Stimulated activated CD4-positive, alpha-beta T cell treated with anti-CD3 and anti-CD28 coated beads, Interleukin-12 subunit alpha, Interleukin-12 subunit beta, amount 100 ng/mL, for 48 hours (primary cell): ENCODE measurements at places on chromosomes 1 and 21.

GRCh38 chr1:247293047-247293446, 37.2 kb downstream of the VN1R5 start:
- no peak for DNase-seq

DNA sequence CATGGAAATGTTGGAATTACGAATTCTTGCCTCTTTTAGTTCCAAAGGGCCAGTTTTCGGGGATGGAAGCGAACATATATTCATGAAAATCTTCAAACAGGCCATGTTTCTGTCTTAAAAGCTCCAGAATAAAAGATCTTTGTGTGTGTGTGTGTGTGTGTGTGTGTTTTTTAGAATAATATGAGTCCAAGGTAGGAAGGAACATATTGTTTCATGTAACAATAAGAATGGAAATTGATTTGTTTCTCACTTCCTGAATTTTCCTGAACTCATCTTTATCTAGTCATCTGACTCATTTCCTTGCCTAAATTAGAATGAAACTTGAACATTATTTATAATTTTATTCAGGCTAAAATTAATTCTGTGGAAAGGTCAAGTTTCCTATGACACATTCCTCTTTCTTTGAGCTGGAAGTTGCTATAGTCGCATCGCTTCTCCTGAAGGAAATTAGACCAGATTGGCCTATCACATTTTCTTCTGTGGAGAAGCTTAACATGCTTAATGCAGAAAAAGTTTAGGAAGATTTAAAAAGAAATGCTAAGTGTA, 805.1 kb upstream of the ADAMTS5 start:
- no peak for DNase-seq

- no peak for DNase-seq
Measured at GRCh38 chr1:14907416-14907815, 246.1 kb upstream of the TMEM51 start.

GRCh38 chr1:56797065-56797685, 22.0 kb downstream of the FYB2 start:
- no peak for DNase-seq

- no peak for DNase-seq
Measured at GRCh38 chr1:5286244-5286643, 631.8 kb downstream of the AJAP1 start.

DNA sequence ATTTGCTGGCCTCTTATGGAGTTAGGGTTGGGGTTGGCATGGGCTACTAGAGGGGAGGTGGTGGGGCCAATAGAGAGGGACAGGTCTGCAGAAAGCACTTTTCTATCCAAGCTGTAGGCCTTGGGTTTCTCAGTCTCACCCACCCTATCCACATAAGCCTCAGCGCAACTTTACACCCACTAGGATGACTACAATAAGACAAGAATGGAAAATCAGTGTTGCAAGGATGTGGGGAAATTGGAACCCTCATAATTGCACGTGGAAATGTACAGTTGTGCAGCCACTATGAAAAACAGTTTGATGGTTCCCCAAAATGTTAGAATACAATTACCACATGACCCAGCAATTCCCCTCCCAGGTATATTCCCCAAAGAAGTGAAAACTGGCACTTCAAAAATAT, 14.0 kb upstream of the GSTM4 start:
- no peak for DNase-seq

DNA sequence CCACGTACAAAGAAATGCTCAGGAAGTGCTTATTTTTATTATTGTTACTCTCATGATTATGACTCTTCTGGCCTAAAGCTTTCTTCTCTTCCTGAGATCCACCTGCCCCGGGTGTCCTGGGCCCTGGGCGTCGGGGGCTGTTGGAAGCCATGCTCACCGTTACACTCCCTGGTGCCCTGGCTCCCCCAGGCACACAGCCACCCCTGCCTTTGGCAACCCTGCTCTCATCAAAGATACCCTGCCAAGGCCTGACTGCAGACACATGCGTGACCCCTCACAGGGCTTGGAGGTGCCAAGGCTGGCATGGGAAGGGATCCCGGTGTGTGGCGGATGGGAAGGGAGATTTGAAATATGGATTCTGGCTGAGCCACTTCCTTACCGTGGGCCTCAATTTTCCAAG, 3.3 kb upstream of the KISS1 start:
- no peak for DNase-seq

DNA sequence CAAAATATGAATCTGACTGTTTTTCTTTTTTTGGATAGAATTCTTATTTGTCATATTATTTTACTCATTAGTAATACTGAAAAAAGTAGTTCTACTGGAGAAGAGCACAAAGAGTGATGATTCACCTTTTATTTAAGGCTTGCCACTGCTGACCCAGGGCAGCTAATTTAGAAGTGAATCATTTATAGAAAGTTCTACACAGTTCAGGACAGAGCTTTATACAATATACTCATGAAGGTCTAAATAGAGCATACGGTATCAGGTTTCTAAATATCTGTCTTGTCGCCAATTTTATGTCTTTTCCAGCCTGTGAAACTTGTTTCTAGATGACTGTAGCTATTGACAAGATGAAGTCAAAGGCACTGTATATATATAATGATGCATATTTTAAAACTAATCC, 25.0 kb downstream of the GIPC2 start:
- no peak for DNase-seq

DNA sequence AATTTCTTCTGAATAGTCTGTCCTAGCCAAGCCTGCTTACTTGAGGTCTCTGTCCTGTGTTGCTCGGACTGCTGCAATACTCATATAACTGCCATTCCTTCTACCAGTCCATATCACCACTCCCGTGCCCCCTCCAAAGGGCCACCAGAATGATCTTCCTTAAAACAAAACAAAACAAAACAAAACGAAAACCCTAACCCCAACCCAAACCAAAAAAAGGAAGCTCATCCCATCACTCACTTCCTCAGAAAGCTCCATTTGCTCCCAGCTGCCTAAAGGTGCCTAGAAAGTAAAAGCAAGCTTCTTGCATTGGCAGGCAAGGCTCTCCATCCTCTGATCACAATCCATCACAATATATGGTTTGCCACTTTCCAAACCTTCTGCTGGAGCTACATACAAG, 20.3 kb downstream of the USP24 start:
- DNase-seq: no peak
